ENCODE measurements at places on chromosomes 11 and 22.

- DNase-seq = no peak
Observed at GRCh38 chr11:68575025-68575665, 109.2 kb upstream of the GAL start.

- no peak for DNase-seq
Observed at GRCh38 chr11:108857382-108857781, 192.5 kb downstream of the DDX10 start.

DNA sequence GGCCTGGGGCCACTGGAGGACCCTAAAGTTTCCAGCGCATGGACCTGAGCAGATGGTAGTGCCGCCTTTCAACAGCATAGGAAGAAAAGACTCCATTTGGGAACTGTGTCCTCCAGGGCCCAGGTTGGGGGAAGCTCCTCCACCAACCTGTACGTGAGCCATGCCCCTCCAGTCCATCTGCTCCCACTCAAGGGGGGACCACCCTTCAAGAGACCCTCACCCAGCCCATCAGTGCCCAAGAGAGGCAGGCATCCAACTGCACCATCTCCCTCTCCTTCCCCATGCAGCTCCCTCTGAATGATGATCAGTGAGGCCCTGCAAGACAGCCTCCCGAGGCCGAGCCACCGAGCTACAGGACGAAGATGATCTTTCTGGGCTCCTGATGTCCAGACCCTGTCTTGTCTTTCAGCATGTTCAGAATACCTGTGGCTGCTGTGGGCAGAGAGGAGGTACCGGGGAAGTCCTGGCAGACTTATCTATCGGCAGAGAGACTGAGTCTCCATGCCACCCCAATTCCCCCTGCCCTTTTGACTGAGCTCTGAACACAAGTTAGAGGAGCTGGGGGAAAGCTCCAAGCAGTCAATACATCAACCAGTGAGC lies 25.0 kb upstream of the JAM3 start:
- DNase-seq = no peak

- DNase-seq = no peak
Observed at GRCh38 chr22:36220451-36220921, 18.8 kb downstream of the APOL2 start.

- DNase-seq = no peak
Observed at GRCh38 chr11:77320351-77320750, 18.9 kb upstream of the GDPD4 start.

- no peak for DNase-seq
Observed at GRCh38 chr22:25368271-25368670, 148.8 kb downstream of the CRYBB2 start.

GRCh38 chr11:72613450-72613849 lies 60.8 kb downstream of the PDE2A start:
- DNase-seq = no peak

DNA sequence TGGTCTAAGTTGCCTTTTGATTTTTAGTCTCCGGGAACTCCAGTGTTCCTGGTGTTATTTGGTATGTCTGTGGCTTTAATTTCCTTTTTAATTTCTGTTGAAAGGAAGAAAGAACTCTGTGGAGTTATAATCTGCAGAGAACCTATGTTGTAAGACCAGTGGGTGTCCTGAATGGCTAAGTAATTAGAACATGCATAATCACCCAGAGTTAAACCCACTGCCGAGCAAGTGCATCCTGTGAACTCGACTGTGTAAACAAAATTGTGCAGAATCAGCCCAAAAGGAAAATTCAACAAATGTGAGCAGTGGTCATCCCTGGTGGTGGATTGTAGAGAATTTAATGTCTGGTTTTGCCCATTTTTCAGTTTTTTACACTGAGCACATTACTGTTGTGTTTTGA lies 162.5 kb downstream of the COMMD9 start:
- no peak for DNase-seq

- DNase-seq = peak; percentile 77
Observed at GRCh38 chr11:76659672-76660532, 10.6 kb downstream of the LRRC32 start.

- peak; percentile 93 for DNase-seq
Observed at GRCh38 chr11:134275534-134276395, at the start of gene GLB1L3. Gene GLB1L3 (plus strand): TSS chr11:134276379. CDS start chr11:134276741, 362 bp downstream.

- DNase-seq = no peak
Observed at GRCh38 chr11:95330302-95330701, 99.3 kb upstream of the SESN3 start.

DNA sequence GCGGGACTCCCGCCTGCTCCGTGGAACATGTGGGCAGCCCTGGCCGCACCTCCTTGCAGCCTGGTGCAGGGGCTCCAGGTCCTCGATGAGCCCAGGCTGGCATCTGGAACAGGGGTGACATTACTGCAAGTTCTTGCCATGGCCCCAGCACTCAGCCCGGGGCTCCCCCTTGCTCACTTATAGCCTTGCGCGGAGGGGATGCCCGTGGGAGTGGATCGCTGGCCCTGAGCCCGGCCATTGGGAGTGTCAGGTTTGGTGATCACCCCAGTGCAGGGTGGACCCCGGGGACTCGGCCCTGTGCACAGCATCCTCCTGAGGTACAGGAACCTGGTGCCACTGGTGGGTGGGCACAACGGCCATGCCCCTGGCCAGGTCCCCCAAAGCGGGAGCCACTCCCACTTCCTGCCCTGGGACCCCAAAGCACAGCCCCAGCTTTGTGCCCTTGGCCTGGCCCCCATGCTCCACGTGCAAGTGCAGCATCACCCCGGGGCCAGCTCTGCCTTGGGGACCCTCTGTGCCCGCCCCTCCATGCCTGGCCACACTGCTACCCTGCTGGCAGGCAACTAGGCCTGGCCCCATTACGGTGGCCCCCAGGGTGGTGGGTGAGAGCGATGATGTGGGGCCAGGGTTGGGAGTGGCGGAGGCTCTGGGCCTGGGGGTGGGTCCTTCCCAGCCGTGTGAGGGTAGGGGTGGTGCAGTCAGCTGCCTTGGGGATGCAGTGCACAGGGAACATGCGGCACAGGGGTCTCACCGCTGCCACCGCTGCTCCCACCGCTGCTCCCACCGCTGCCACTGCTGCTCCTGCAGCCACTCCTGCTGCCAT lies 439.8 kb downstream of the TBC1D22A start:
- no peak for DNase-seq

GRCh38 chr11:67600324-67601029 lies 6.3 kb upstream of the NDUFV1 start:
- DNase-seq = peak; percentile 50

DNA sequence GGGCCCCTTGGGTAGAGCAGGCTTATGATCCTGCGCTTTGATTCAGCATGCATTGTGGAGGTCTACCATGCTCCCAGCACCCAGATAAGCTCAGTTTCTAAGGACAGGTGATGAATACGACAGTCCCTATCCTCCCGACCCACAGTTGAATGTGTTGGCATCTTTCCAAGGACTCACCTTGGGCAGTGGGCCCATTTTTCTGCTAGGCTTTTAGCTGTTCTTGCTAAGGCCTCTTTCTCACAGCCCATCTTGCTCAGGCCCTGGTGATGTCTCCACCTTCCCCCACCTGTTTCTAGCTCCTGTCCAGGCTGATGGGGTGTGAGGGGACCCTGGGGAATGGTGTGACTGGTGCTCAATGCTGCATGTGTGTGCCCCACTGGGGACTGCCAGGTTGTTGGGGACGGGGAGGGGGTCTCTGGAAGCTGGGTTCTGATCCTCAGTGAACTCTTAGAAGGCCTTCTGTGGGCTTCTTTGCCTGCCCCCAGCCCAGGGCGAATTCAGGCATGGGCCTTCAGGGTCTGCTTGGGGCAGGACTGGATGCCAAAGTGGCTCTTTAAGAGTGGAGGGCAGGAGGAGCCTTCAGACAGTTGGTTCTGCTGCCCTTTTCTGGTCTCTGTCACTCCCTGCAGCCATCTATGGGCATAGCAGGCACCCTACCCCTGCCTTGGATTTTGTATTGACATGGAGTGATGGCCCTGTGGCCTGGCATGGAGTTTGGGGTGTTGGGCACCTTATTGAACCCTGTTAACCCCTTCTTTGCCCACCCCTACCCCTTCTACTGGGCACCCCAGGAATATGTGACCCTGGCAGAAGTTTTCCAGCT lies 33.1 kb downstream of the PHLDB1 start:
- no peak for DNase-seq

- DNase-seq = no peak
Observed at GRCh38 chr11:133579165-133580031, 47.1 kb upstream of the OPCML start.

Measured in posterior cingulate gyrus (tissue), 11 donors.